Hindlimb muscle (tissue), 1 donor: ENCODE measurements at places on chromosomes 7 and 10.

- DNase-seq, result no peak
Observed at GRCh38 chr7:150717814-150718420, 1.5 kb downstream of the GIMAP1 start.

DNA sequence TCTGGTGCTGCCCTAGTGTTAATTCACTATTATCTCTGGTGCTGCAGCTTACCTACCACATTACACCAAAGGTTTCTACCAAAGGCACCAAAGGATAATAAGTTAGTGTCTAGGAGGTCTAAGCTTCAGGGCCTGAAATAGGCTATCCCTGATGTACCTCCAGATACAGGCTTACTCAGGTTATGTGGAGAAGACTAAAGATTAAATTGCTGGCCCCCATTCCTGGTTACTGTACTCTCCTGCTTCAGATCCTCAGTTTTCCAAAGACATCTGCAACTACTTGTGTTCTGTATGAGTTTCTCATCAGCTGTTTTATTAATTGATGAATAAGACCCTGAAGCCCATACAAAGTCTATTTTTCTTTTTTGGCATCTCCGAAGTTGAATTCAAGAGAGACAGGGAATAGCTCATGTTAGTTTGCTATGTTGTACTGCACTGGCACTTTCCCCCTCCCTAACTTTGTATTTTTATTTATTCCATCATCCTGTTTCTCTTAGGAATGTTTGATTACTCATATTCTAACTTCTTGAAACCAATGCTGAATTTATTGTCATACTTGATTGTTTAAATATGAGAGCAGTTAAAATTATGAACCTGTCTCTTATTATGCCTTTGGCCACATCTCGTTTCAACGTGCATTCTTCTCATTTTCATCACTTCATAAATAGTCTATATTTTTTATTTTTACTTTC, 85.9 kb downstream of the PON1 start:
- no peak for DNase-seq

DNA sequence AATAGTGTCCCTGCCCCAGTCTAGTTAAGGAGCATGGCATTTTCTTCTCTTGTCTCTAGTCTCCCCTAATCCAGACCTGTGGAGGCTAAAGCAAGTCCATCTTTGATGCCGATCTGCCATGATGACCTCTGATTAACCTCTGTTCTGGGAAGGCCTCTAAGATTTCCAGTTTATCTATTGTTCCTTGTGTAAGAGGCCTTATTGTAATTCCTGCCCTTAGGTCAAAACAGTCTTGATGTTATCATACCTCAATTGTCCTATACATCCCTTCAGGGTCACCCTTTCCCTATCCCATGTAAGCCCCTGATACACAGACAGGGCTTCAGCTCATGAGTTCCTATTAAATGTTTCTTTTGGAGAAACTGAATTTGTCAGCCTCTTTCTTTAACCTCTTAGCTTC, 4.9 kb upstream of the ZMIZ2 start:
- DNase-seq, result no peak

DNA sequence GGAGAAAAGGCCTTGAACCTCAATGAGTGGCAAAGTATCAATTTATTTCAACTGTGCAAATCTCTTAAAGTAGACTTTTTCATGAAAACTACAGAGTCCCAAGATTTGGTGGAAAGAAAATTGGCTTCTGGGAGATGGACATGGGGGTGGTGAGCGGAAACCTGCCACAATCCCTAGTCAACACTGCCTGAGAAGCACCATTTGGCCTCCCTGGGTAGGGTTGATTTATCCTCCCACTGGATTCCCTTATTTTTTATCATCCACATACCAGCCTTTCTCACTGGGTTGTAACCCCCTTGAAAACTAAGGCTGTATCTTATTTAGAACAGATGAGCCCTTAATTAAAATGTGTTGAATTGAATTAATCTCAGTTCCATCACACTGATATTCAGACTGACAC, 101.7 kb upstream of the PTN start:
- no peak for DNase-seq

- no peak for DNase-seq
Observed at GRCh38 chr7:46461334-46461777, 540.3 kb upstream of the IGFBP3 start.

GRCh38 chr7:102426268-102427018, 6.9 kb upstream of the ORAI2 start:
- no peak for DNase-seq

GRCh38 chr7:80309971-80310549, 175.4 kb downstream of the GNAI1 start:
- DNase-seq, result no peak

GRCh38 chr7:90760892-90761291, 164.8 kb downstream of the CDK14 start:
- DNase-seq, result no peak

DNA sequence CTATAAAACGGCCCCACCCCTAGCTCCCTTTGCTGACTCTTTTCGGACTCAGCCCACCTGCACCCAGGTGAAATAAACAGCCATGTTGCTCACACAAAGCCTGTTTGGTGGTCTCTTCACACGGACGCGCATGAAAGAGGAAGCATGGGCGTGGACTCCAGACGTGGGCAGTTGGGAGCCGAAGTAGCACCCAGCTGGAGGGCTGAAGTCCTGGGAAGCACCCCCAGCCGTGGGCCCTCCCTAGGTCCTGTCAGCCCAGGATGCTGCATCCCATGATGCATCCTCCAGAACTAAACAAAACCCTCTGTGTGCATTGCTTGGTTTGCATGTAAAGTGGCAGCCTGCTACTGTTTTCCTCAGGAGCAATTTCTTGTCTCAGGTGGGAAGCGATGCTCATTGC, 62.1 kb upstream of the CFAP46 start:
- no peak for DNase-seq

- no peak for DNase-seq
Observed at GRCh38 chr7:89477991-89478390, 676.3 kb upstream of the STEAP1 start.

DNA sequence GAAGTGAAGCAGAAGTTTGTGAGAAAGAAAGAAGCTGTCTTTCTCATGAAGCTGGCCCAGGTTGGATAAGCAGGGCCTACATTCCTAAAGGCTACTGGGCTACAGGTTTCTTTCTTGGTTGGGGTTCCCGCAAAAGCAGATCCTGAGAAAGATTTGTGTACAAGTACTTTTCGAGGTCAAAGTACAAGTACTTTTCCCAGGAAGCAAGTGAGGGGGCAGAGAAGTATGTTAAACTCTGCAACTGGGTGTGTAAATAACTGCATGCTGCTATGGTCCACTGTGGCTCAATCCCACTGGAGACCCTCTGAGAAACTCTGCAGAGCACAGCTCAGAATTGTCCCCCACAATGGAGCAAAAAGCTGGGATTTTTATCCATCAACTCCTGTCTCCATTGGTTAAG, 28.7 kb downstream of the LSM5 start:
- DNase-seq, result no peak

DNA sequence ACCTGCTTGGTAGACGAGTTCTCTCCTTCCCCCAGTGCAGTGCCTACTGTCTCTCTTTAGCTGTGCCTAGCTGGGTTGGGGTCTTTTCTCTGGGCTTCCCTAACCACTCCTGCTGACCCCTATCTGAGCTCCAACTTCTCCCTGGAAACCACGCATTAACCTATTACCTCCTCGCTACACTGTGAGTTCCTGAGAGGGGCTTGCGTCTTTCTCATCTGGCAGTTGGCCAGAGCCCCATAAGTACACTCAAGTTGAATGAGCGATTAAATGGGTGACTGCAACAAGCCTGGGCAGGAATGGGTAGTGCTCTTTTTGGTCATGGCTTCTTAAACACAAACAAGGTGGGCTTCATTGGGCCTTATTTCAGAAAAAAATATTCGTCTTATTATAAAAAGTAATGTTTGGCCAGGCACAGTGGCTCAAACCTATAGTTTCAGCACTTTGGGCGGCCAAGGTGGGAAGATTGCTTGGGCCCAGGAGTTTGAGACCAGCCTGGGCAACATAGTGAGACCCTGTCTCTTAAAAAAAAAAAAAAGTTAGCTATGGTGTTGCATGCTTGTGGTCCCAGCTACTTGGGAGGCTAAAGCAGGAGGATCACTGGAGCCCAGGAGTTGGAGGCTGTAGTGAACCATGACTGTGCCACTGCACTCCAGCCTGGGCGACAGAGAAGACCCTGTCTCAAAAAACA, 41.4 kb downstream of the SYPL1 start:
- DNase-seq, result no peak

- DNase-seq, result no peak
Observed at GRCh38 chr10:106958589-106959361, 205.7 kb downstream of the SORCS1 start.

GRCh38 chr7:82017334-82017943, 247.6 kb upstream of the HGF start:
- peak; percentile 11 for DNase-seq

DNA sequence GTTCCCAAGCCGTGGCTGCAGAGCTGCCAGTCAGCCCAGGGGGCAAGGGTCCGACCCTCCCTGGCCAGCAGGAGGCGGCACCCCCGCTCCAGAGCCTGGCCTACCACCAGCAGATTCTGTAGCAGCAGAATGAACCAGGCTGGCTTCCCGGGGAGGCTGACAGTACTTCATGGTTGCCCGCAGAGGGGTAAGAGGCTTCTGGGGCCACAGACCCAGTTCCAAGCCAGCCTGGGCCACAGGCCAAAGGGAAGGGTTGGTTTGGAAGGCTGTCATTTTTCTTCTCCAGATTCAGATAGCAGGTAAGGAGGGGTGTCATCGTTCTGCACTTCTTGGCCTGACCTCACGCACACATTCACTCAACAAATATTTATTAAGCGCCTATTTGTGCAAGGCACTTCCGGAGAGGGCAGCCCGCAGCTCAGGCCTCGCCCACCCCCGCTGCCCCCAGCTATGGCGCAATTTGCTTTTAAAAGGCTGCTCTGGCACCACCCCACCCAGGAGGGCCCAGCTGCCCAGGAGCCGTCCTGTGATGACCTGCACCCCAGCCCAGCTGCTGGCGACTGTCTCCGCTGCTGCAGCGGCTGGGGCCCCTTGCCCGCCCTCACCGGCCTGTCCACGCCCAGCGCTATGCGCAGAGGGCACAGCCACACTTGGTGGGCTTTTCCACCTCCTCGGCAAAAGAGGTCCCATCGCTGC, 168.5 kb downstream of the LCOR start:
- DNase-seq, result no peak

- DNase-seq, result no peak
Observed at GRCh38 chr7:90655566-90655965, 59.4 kb downstream of the CDK14 start.

DNA sequence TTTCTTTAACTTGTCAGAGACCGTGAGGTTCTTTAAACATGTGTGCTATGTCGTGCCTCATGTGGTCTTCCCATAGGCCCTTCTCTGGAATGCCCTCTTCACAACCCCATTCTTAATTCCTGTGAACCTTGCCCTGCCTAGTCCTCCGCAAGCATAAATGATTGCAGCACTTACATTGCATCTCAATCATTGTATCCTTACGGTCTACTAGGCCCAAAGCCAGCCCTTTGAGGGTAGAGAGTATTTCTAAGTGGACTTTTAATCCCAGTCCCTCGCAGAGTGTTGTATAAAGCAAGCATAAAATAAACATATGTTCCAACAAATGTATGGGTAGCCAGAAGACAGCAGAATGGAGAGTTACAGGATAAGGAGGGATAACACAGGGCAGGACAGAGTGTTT, 92.1 kb upstream of the FAM133B start:
- DNase-seq, result no peak

DNA sequence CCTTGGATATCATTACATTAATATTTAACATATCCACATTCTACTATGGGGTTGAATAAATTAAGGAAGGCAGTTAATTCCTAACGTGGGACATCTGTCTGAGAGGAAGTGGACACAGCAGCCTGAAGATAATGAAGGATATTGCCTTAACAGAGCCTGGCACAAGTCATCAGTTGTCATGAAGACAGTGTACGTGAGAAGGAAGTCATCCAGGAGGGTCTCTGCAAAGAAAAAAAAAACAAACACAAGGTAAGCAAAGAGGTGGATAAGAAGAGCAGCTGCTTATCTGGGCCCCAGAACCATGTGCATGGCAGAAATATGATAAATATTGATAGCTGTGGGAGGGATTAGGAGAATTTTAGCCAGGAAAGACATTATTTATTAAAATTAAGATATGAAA, 190.0 kb downstream of the RAPGEF5 start:
- no peak for DNase-seq

GRCh38 chr10:103759100-103759781, 96.1 kb downstream of the SH3PXD2A start:
- no peak for DNase-seq

GRCh38 chr10:111098679-111099437, 22.0 kb downstream of the ADRA2A start:
- no peak for DNase-seq

GRCh38 chr7:50727711-50728110, 55.0 kb downstream of the GRB10 start:
- no peak for DNase-seq

DNA sequence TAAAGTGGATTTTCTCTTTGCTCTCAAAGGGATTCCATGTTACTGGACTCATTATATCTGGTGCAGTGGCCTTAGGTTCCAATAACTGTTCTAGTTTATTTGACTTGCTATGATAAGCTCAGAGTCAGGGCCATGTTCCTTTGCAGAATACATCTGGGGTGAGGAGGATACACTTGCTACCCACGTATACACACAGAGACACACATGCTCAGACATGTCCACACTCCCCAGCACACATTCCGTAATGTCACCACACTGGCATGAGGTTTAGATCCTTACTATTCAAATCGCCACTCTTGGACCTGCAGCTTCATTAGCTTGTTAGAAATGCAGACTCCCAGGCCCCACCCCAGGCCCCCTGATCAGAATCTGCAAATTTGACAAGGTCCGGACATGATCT, 195.3 kb downstream of the BMPER start:
- no peak for DNase-seq

DNA sequence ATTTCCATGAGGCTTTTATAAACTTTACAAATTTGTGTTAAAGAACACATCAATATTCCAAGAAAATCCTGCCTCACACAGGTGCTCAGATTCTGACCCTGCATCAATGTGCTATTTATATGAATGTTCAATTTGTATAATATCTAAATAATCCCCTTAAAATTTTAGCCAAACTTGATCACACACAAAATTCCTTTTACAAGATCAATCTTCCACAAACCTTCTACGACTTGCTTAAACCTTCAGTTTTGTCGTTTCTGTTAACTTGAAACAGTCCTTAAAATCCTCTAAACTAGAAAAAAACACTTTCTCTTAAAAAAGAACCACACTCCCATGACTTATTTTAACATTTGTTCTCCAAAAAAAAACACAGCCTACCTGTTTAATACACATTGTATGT, 20.2 kb upstream of the TRPV6 start:
- DNase-seq, result no peak
